CD4-positive, alpha-beta memory T cell (primary cell): ENCODE measurements at places on chromosomes 11 and 22.

DNA sequence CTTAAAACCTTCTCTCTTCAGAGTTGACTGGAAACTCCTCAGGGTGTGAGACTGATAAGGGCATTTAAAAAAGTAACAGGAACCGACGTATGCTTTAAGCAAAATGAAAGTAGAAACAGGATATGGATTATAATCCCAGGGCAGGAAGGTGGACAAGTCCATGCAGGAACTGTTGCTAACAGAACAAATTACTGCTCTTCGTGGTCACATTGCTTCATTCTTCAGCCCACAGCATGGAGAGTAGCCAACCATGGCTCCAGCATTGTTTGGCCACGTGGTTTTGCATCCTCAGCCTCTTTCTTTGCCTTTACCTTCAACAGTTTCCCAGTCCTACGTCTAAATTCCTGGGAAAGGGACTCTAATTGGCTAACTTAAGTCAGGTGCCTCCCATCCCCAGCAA lies 563.1 kb upstream of the ISX start:
- DNase-seq, result no peak

- DNase-seq, result no peak
Measured at GRCh38 chr11:84857746-84858145, 769.4 kb downstream of the DLG2 start.

- no peak for DNase-seq
Measured at GRCh38 chr22:47596176-47596690, 833.8 kb downstream of the TBC1D22A start.

DNA sequence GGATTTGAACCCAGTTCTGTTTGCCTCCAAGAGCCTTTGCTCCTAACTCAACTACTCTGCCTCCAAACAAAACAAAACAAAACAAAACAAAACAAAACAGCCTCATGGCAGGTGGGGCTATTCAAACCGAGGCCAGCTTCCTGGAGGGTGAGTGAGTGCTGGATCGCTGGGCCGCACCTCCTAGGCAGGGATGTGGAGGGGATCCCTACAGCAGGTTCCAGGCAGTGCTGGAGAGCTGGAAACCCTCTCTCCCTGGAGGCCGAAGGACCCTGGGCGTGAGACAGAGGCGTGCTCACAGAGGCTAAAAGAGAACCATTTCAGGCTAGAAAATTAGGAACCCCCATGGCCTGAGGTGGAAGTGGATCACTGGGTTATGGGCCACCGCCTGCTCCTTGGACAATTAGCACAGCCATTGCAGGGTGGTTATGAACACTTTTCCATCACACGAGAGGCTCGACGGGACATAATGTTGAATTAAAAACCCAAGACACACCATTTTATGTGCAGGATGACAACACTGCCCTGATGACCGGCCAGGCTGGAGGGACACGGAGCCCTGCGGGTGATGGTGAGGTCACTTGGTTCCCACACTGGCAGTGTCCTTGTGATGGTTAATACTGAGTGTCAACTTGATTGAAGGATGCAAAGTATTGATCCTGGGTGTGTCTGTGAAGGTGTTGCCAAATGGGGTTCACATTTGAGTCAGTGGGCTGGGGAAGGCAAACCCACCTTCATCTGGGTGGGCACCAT lies 35.2 kb downstream of the SHISAL1 start:
- DNase-seq, result no peak

DNA sequence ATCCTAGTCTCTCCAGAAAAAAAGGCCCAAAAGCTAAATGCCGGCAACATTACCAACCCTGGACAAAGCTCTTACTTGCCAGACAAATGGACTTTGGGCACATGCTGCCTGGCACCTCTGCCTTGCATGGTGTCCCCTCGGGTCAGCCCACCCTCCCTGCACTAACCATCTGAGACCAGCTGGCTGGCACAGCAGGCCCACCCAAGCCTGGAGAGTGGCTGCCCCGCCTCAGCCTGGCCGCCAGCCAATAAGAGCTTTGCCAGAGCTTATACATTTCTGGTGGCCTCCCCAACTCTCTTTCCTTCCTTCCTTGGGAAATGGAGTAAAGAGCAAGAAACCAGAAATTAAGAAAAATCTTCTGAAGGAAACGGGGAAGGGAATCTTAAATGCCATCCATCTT lies 24.5 kb downstream of the MCHR1 start:
- no peak for DNase-seq

DNA sequence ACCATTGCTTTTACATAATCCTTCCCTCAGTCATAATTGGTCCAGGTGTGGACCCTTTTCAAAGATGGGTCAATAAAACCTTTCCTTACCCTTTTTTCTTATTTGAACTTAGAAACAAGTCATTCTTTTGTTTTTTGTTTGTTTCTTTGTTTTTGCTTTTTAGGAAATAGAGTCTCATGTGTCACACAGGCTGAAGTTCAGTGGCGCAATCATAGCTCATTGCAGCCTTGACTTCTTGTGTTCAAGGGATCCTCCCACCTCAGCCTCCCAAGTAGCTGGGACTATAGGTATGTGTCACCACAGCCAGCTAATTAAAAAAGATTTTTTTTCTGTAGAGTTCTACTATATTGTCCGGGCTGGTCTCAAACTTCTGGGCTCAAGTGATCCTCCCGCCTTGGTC lies 9.4 kb upstream of the PHOX2A start:
- DNase-seq, result no peak

- peak; percentile 66 for DNase-seq
Measured at GRCh38 chr22:23984430-23984829, 4.5 kb downstream of the GSTT2 start.

DNA sequence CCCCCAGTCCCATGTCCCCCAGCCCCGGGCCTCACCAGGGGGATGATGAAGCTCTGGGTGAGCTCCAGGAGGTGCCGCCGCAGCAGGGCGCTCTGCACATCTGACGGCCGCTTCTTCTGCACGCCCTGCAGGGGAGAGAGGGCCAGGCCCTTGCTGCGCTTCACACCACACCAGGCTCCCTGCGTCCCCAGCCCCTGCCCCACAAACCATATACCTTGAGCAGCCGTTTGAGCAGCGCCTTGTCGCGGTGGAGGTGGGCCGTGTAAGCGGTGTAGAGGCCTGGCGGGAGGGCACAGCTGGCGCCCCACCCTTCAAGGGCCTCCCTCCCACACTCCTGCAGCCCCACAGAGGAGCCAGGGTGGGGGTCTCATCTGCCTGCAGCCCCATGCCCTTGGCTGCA lies 6.2 kb upstream of the PLXNB2 start:
- no peak for DNase-seq

- DNase-seq, result no peak
Measured at GRCh38 chr11:105371311-105371710, 231.7 kb upstream of the CARD18 start.

DNA sequence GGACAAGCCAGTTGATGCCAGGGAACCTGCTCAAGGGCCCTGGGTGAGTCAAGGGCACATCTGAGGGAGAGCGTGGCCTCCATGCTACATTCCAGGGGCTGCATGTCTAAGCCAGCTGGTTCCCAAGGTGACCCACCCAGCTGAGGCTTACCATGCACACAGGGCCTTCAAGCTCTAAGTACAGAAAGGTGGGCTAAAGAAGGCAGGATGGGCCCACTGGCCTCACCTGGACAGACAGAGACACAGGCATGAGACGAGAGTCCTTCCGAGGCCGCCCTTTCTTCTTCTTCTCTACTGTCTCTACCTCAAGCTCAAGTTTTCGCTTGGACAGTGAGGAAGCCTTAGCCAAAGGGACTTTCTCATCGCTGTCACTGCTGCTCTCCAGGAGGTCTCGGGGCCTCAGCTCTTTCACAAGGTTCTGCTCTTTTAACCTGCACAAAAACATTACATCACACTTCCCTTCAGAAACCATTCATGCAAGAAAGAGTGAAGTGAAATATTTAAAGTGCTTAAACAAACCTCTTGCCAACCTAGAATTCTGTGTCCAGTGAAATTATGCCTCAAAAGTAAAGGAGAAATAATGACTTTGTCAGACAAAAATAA lies 69.9 kb downstream of the HIRA start:
- no peak for DNase-seq

GRCh38 chr22:32701034-32701433 lies 100.5 kb upstream of the TIMP3 start:
- no peak for DNase-seq

GRCh38 chr11:43418197-43418596 lies 59.5 kb downstream of the TTC17 start:
- DNase-seq, result no peak

- DNase-seq, result no peak
Measured at GRCh38 chr11:64008914-64009633, 22.8 kb downstream of the OTUB1 start.

DNA sequence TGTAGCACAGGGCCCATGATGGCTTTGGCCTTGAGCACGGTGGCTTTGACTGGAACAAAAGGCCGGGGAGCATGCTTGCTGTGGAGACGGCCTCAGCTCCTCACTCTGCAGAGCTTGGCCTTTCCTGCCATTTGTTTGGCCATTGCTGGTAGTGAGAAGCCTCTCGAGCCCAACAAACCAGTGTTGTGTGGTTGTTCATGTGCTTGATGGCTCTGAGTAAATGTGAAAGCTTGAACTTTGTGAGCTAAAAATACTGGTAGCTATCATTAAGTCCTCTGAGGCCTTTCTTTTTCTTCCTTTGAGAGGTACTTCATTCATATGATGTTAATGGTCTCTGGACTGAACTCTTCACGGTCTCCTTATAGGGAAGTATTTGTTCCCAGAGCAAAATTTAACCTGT lies 39.6 kb downstream of the NAT10 start:
- DNase-seq, result no peak

DNA sequence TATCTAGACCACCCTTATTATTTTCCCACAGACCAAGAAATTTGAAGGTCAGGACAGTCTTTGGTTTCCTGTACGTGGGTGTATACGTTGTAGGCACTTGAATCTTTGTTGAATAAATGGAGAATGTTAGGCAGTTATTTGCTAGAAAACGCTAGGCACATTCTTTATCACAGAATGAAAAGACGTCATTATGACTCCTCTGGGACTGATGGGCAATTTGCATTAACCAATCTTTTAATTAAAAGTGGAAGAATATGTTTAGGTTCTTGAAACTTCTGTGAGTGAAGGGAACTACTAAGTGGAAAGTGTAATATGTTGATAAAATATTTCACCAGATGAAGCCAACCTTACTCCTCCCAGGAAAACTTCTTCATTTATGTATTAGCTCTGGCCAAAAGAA lies 5.7 kb downstream of the CAT start:
- DNase-seq, result no peak

GRCh38 chr11:62012832-62013461 lies 45.5 kb upstream of the FTH1 start:
- DNase-seq, result no peak

DNA sequence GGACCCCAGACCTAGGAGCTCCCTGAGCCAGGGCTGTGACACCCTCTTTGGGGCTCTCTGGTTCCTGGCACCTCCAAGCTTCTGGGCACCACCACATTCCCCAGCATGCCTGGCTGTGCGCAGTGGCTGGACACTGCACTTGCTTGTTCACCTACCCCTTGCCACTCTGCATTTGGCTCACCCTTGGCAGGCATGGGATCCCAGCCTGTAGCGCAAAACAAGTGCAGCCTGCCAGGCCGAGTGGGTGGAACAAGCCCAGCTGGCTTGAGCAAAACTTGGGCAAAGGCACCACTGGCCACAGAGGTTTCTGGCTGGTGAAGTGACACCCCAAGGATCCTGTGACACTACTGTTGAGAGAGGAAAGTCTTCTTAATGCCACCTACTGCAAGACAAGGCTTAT lies 57.3 kb downstream of the CCDC34 start:
- DNase-seq, result no peak

DNA sequence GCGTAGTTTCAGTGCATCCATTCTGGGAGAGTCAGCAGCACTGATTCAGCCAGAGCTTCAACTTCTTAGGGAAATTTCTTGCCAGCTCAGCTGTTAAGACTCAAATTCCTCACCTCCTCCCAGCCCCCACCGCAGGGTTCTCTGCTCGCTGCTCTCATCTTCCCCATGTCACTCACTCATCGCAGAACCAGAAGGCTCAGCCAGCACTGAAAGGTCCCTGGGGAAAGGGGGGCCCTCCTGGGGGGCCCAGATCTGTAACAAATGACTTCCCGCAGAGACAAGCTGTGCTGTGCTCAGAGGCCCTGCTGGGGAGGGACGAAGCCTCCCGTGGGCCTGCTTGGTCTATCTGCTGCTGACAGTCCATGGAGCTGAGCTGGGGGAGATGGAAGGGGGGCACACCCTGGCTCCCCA lies 220.6 kb downstream of the NTM start:
- no peak for DNase-seq

DNA sequence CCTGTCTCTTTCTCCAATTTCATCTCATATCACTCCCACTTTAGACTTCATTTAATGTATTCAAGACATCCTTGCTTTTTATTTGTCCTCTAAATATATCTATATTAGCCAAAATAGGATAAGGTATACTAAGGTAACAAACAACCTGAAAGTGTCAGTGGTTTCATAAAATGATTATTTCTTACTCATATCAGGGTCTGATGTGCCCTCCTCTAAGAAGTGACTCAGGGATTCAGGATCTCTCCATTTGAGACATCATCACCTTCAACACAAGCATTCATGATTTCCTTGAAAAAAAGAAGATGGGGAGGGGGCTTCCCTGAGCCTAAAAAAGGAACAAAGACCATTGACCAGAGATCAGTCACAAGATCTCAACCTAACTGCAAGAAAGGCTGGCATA lies 131.4 kb upstream of the POU2AF2 start:
- no peak for DNase-seq

- no peak for DNase-seq
Measured at GRCh38 chr22:27682437-27682836, 119.1 kb downstream of the MN1 start.

GRCh38 chr11:78380615-78381051 lies 37.0 kb downstream of the GAB2 start:
- DNase-seq, result no peak

DNA sequence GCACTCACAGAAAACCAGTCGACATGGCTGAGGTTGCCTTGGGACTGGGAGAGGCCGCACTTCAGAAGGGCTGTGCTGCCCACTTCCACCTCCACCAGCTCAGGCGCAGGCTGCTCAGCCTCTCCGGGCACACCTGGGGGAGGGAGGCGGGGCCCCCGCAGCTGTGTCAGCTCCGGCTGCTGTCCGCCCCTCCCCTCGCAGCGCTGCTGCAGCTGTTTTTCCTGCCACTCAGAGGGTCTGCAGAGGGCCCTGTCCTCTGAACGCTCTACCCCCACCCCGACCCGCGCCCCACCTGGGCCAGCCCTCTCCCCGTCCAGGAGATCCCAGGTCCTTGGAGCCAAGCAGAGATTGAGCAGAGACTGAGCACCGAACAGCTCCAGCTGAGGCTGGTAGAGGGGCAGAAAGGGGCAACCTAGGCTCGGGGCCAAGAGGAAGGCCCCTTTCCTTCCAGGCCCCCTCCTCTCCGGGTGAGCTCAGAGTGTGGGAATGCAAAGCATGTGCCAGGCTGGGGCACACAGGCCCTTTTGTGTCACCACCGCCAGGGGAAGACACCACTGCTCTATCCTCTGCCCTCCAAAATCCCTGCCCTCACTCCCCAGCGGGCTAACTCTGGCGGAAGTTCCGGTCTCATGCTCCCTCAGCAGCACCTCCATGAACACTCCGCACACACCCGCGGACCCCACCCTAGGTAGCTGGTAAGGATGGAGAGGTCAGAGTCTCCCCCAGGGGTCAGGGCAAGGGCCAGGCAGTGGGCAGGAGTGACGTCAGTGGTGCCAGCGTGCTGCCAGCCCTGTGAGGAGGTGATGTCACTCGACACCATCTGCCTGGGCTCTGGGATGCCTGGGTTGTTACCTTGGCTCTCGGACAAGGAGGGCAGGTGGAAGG lies 1.6 kb downstream of the MCAM start:
- DNase-seq, result peak; percentile 69

GRCh38 chr11:123382555-123383074 lies 47.5 kb upstream of the GRAMD1B start:
- DNase-seq, result no peak
